ENCODE measurements at places on chromosomes 16 and 17.

DNA sequence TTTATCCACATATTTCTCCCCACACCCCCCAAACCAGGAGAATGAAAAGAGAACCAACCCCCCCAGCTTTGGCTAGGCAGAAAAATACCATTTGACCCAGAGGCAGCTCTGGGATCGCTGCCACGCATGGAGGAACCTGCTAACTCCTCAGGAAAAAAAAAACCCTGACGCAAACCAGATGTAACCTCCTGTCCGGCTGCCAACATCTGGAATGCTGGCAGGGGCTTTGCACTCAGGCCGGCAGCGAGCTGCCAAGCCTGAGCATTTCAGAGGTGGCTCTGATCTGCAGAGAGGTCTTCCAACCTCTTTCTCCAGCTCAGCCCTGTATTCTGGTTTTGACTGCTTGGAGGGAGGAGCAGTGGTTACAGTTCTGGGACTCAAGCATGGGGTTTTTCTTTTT lies 8.2 kb downstream of the IGFBP4 start:
- DNase-seq, result peak; percentile 98

GRCh38 chr16:763369-764183 lies 3.0 kb downstream of the MSLN start:
- DNase-seq, result no peak

DNA sequence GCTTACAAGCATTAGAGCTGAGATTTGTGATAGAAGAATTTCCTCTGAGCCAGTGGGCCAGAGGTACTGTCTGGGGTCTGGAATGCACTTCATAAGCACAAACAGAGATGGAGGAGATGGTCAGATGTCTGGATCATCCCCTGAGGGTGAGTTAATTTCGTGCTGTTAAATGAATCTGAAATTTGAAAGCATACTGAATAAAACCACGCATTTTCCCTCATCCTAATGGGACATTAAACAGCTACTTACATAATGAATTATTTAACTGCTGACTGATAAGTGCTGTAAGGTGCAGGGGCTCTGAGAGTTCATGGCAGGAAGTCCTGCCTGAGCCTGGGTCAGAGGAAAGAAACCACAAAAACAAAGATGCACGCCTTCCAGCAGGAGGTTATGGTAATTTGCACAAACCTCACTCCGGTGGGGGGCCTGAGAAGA lies 136.3 kb upstream of the XYLT1 start:
- no peak for DNase-seq

GRCh38 chr17:61349350-61349749 lies 50.3 kb upstream of the TBX2 start:
- no peak for DNase-seq
